Stimulated activated CD8-positive, alpha-beta memory T cell treated with anti-CD3 and anti-CD28 coated beads, Interleukin-2, amount 100 ng/mL, for 1 hour (primary cell): ENCODE measurements at places on chromosomes 2 and 18.

DNA sequence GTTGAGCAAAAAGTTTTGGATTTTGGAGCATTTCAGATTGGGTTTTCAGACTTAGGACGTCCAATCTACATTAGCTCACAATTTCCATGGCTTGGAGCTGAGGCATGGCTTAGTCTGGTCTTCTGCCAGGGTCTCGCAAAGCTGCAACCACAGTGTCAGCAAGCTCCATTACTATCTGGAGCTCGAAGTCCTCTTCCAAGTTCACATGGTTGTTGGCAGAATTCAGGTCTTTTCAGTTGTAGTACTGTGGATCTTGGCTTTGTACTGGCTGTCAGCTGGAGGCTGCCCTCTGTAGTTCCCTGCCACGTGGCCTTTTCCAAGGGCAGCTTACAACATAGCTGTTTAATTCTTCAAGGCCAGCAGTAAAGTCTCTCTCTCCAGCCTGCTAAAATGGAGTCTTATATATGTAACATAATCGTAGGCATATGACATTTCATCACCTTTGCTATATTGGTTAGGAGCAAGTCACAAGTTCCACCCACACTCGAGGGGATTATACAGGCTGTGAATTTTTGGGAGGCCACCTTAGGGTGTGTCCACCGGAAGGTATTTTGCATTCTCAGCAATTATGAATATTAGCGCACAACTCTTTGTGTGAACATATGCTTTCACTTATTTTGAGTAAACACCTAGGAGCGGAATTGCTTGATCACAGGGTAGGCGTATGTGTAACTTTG, 41.5 kb upstream of the EPC2 start:
- DNase-seq, result no peak

GRCh38 chr18:29501952-29502351, 1325.0 kb upstream of the CDH2 start:
- DNase-seq, result no peak

- DNase-seq, result no peak
These were observed 40.1 kb downstream of the TMEM17 start for GRCh38 chr2:62465741-62466502.

GRCh38 chr2:25939257-25939668, 43.0 kb downstream of the KIF3C start:
- DNase-seq, result no peak

DNA sequence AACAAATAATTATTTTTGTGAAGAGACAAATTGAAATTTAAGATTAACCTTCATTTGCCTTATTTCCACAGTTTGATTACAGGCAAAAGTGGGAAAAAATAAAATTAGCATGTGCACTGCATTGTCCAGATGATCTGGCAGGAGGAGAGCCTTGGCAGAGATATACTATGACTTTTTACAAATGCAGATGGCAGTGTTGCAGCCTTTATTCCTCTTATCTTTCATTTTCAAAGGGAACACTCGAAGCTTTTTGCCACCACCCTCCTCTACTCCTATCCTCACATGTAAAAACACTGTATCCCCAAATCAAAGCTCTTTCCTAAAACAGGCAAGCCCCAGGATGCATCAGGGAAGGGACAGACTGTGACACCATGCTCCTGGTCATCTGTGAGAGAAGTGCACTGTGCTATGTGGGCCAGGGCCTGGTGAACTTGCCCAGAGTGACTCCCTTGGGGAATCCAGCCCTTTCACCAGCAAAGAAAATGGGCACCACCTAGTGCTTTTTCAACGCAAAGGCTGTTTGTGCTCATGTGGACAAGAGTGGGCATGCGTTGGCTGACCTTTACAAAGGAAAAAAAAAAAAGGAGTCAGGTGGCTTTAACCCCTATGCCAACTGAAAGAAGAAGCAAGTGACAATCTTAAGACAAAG, 74.7 kb upstream of the ETAA1 start:
- no peak for DNase-seq

- no peak for DNase-seq
These were observed 321.9 kb upstream of the RAB12 start for GRCh38 chr18:8287196-8287885.

DNA sequence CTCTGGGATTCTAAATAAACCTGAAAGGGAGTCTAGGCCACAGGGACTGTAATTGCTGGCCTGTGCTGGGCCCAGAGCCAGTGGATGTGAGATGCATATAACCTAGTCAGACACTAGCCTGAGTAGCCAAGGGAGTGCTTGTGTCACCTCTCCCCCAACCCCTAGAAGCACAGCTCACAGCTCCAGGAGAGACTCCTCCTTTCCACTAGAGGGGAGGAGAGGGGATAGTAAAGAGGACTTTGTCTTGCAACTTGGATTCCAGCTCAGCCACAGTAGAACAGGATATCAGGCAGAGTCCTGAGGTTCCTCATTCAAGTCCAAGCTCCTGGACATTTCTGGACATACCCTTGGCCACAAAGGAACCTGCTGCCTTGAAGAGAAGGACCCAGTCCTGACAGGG, 18.4 kb upstream of the EVA1A start:
- no peak for DNase-seq

GRCh38 chr2:32011485-32011960, 715 bp upstream of the MEMO1 start:
- DNase-seq, result no peak

DNA sequence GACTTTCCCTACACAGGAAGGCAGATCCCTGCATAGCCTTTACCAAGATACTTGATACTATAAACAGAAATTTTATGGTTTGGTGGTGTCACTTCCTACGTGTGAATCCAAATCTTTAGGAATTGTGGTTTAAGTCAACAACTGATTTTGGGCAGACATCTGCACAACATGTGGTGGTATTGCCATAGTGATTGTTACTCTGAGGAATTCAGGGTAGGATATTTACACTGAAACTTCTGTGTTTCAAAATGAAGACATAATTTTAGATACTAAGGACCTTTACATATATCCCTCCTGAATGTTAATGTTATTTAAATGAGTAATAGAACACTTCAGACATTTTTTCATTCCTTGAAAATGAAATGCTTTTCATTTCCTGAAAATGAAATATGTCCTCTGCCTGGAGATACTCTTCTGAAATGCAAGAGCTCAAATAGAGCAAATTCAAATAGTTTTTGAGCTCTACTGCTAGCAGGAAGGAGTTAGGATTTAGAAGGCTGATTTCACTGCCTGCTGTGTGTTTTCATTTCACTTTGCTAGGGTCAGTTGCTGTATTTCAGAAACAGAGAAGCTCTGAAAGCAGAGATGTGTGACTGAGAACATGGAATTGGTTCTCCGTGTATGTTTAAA, 77.2 kb downstream of the MDH1 start:
- no peak for DNase-seq

- DNase-seq, result no peak
These were observed 82.8 kb downstream of the SMAD2 start for GRCh38 chr18:47847635-47848034.

GRCh38 chr2:11746807-11747459, 501 bp downstream of the LPIN1 start:
- DNase-seq, result no peak

- DNase-seq, result no peak
These were observed 202.3 kb downstream of the SLC8A1 start for GRCh38 chr2:40249577-40249976.

- no peak for DNase-seq
These were observed 84.1 kb upstream of the RTN4 start for GRCh38 chr2:55134316-55134706.

- no peak for DNase-seq
These were observed 98.4 kb downstream of the CDK15 start for GRCh38 chr2:201904538-201905420.

- no peak for DNase-seq
These were observed 2.5 kb downstream of the CYP1B1 start for GRCh38 chr2:38073211-38074057.

DNA sequence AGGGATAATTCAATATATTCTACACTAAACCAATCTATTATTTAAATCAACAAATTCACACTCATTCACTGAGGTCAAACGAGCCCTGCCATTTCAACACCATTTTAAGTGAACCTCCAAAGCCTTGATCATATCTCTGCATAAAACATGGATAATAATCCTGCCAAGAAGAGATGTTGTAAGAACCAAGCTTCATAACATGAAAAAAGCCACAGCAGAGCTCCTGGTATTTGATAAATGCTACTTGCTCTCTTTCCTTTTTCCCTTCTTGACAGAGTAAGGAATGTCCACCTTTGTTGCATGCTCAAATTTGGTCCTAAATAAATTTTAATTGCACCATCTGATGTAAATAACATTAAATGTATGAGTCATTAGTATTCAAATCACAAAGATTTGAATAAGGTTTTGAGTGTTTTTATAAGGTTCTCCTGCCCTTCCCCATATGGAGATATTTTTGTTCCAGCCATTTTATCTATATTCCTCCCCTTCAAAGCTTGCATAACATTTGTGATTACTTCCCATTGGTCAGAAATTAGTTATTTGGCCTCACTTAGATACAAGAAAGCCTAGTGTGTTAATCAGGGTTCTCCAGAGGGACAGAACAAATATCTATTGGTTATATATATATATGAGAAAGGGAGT, 318.8 kb downstream of the RND3 start:
- no peak for DNase-seq

DNA sequence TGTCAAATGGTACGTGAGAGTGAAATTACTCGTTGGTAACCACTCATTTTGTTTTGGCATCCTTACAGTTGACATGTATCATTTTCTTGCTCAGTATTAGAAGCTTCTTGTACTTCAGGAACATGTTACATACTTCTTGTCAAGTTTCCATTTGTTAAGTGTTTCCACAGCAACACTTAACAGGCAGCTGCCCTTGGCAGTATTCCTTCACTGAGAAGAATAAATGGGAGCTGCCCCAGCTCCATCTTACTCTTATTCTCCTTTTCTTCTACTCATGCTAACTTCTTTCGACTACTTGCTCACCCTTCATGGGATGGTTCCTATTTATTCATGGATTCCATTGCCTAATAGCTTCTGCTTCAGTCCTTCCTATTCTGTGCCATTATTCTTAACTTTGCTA, 60.1 kb upstream of the TUBA3E start:
- no peak for DNase-seq

DNA sequence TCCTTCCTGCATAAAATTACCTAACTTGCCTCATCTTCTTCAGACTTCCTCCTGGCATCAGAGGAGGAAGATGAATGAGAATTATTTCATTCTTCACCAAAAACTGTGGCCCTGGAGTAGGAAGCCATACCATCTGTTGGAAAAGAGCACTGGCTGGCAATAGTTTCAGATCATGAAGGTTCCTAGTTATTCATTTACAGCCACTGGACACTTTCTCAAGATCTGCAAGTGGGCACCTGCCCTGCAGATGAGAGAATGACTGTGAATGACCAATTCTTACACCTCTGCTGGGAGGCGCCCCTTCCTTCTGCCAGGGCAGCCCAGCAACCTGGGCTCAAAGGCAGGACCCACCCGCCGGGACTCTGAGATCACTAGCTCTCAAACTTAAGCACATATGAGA, 13.0 kb downstream of the DIPK1C start:
- DNase-seq, result no peak

GRCh38 chr2:85865539-85866164, 23.1 kb downstream of the ST3GAL5 start:
- no peak for DNase-seq

DNA sequence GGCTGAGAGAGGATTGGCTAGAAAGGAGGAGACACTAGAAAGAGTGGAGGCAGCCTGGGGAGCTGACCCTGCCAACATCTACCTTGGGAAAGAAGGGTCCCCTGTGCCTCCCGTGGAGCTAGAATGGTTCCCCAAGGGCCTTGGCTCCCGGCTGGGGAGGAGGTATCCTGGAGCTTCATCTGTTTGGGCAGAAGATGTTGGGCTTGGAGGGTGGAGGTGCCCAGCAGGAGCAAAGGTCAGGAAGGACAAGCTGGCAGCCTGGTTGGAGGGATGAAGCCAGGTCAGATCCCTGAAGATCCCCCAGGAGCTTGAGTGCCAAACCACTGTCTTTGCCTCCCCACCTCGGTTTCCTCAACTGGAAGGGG, 2.9 kb downstream of the ATP6V1B1 start:
- no peak for DNase-seq

- no peak for DNase-seq
These were observed 66.9 kb upstream of the FZD5 start for GRCh38 chr2:207836521-207837133.

- no peak for DNase-seq
These were observed 31.3 kb downstream of the AAK1 start for GRCh38 chr2:69612200-69612599.

DNA sequence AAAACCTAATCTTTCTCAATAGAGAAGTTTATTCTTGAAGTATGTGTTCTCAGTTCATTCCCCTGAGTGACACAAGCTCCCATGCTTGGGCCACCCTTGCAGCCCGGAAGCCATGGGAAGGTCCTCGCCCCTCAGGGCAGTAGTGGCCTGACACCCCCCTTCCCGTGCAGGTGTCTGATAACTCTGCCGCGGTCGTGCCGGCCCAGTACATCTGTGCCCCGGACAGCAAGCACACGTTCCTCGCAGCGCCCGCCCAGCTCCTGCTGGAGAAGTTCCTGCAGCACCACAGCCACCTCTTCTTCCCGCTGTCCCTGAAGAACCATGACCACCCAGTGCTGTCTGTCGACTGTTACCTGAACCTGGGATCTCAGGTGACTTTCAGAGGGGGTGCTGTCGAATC, 32.4 kb downstream of the NTSR2 start:
- no peak for DNase-seq

GRCh38 chr18:519019-519879, 18.7 kb upstream of the COLEC12 start:
- DNase-seq, result no peak
